ENCODE measurements at places on chromosomes 6 and 20. TPM values are rescaled to one million over a fixed set of nuclear protein-coding genes. Genes with fewer than 3 reads are reported as not detected.

GSTA5 gene
- total RNA-seq = not detected

BIRC7 gene
- total RNA-seq = not detected

NKX2-4 gene
- not detected for total RNA-seq

NKAIN4 gene
- total RNA-seq = 0.20 TPM

All from foreskin keratinocyte (primary cell).